ENCODE measurements at places on chromosomes 6 and 20. TPM values are rescaled to one million over a fixed set of nuclear protein-coding genes. Genes with fewer than 3 reads are reported as not detected.

The CLDN20 gene
- not detected for polyA plus RNA-seq

The HLA-DRA gene
- 0.03 TPM for polyA plus RNA-seq

The BPIFB4 gene
- not detected for polyA plus RNA-seq

The TSPO2 gene
- not detected for polyA plus RNA-seq

The SCUBE3 gene
- polyA plus RNA-seq = 0.06 TPM

The PGBD1 gene
- 3.8 TPM for polyA plus RNA-seq

The SEMG1 gene
- polyA plus RNA-seq = not detected

The KCNQ5 gene
- polyA plus RNA-seq = 4.0 TPM

The ZBTB46 gene
- polyA plus RNA-seq = 0.12 TPM

The PARD6B gene
- polyA plus RNA-seq = 1.5 TPM

The RSPO3 gene
- polyA plus RNA-seq = not detected

The COX7A2 gene
- polyA plus RNA-seq = 146 TPM

The TLDC2 gene
- polyA plus RNA-seq = not detected

The RBBP8NL gene
- 0.03 TPM for polyA plus RNA-seq

The SIGLEC1 gene
- polyA plus RNA-seq = not detected

The SDCBP2 gene
- 22.2 TPM for polyA plus RNA-seq

The WFDC10B gene
- polyA plus RNA-seq = not detected

The ERVFRD-1 gene
- not detected for polyA plus RNA-seq

The TNNC2 gene
- 0.18 TPM for polyA plus RNA-seq

The NKX2-4 gene
- polyA plus RNA-seq = not detected

The C6orf58 gene
- polyA plus RNA-seq = not detected

The ECT2L gene
- polyA plus RNA-seq = not detected

The RAMACL gene
- 0.15 TPM for polyA plus RNA-seq

The RAB44 gene
- polyA plus RNA-seq = 0.02 TPM

The TAGAP gene
- 0.11 TPM for polyA plus RNA-seq

The CST2 gene
- not detected for polyA plus RNA-seq
